ENCODE measurements at places on chromosomes 5 and 9.

DNA sequence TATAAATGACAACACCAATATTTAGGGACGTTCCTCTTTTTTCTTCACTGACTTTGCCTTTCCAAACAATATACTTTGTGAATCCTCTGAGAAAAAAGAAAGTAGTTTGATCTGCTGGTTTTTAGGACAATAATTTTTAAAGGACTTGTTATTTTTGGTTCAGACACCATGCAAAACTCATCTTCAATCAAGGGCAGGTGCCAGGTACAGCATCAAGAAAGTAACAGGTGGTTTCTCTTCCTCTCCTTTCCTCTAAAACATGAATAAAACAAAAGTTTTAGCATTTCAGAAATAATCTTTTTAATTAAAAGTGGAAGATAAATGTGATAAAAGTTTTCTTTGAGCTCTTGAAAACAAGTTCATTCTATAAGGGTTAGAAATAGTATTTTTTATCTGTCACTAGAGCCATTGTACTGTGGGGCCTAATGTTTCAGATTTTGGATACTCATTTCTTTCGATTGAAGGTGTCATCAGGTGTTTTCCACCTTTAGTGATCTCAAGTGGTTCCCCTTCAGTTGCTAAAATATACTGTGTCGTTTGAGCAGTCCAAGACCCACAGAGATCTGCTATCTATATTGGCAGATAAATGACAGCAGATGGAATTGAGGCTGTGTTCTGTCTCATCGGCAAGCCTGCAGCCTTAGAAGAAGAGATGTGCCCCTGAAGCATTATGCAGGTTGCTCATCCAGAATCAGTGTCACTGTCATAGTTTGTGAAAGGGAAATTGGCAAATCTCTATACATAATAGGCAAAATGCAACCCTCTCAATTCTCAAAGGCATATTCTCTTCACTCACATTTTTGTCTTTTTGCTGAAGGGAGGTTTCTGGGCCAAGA, 499.7 kb downstream of the PDE4D start:
- no peak for DNase-seq

DNA sequence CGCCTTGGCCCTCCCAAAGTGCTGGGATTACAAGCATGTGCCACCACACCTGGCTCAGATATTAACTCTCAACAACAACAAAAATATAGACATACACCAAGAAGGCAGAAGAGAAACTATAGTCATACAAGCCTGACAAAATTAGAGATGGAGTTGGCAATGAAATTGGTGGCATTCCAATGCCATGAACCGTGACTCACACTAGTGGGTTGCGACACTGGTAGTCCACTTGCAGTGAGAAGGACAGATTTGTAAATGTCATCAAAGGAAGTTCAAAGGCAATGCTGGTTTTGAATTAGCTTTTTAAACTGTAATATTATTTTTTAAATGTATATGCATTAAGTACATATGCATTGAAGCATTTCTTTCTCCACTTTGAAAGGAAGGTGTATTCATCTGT, 8.5 kb upstream of the DNAJC25 start:
- DNase-seq: no peak

GRCh38 chr5:9774472-9775079, 144.4 kb upstream of the TAS2R1 start:
- no peak for DNase-seq

GRCh38 chr5:132090107-132090506, 16.5 kb downstream of the CSF2 start:
- no peak for DNase-seq

GRCh38 chr5:138927979-138928378, 52.8 kb upstream of the LRRTM2 start:
- DNase-seq: no peak

DNA sequence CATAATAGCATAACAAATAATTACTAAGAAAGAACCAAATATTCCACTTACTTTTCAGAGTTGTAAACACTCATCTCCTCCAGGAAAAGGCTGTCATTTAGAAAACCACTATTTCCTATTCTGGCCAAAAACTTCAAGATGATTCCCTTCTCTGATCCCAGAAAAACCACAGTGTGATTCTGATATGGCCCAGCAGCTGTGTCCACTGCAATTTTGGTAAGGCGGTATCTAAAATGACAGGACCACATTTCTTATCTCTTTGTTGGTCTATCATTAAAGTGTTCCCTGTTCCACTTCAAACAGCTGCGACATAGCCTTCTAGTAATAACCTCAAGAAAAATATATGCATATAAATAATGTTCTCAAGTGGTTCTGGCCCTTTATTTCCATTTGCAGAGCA, 96.1 kb downstream of the SEMA6A start:
- DNase-seq: no peak

Data from stimulated activated CD4-positive, alpha-beta T cell treated with anti-CD3 and anti-CD28 coated beads, Interleukin-1b, Interleukin-23, amount 100 ng/mL, for 1 hour (primary cell).